ENCODE measurements at places on chromosomes 13 and 19.

DNA sequence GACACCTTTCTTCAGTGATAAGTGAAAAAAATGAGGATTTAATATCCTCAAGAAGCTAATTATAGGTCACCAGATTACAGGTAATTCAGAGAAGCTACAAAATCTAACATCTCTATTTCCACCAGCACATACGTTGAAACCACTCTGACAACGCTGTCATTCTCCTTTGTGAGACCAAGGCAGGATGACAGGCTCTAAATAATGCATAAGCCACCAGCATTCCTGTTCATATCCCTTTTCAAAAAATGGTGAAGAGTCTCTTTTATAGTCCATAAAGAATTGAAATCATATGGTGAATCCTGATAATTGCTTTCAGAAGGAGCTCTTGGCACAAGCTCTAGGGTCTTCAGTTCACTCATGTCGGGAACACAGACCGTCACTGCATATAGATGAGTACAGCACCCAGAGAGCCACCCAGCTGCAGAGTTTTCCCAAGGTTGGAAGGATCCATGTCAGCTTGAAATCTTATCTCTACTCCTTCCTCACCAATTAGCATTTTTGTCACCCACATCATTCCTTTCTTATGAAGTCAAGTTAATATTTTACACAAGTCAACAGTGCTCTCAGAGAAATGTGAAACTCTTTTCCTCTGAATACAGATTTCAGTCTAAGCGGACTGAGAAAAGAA, 431.4 kb downstream of the TBC1D4 start:
- no peak for DNase-seq

DNA sequence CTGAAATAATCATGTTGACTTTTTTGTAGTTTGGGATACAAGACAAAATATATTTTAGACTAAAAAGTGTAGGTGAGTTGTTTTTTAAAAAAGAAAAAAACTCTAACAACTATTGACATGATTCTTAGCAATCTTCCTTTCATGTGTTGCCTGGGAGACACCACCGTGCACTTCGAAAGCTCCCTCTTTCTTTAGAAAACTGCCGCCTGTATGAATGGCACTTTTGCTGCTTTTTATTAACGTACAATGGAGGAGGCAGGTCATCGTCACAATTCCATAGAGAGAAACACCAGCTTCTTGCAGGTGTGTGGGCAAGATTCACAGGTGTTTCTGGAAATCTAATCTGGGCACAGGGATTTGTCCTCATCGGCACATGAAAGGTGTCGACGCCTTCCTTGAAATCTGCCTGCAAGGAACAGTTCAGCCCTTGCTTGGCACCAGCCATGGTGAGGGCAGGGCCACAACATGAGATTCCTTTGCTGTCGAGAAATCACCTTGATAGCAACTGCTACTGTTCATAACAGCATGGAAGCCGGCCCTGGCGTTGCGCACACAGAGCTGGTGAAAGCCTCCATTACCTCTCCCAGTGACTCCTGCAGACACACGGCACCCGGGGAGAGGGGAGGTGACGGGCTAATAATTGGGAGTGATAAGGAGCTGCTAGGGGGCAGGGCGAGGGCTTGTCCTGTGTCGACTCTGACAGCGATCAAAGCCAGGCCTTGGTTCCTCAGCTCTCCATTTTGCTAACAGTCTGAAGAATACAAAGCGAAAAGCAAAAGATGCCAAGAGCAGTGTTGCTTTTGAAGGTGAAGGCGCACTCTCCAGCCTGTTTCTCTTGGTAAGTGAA, 66.5 kb downstream of the EFNB2 start:
- no peak for DNase-seq

GRCh38 chr13:20525144-20525600, 485 bp downstream of the CRYL1 start:
- DNase-seq, result no peak

GRCh38 chr13:111413407-111414187, 93.2 kb downstream of the TEX29 start:
- no peak for DNase-seq

DNA sequence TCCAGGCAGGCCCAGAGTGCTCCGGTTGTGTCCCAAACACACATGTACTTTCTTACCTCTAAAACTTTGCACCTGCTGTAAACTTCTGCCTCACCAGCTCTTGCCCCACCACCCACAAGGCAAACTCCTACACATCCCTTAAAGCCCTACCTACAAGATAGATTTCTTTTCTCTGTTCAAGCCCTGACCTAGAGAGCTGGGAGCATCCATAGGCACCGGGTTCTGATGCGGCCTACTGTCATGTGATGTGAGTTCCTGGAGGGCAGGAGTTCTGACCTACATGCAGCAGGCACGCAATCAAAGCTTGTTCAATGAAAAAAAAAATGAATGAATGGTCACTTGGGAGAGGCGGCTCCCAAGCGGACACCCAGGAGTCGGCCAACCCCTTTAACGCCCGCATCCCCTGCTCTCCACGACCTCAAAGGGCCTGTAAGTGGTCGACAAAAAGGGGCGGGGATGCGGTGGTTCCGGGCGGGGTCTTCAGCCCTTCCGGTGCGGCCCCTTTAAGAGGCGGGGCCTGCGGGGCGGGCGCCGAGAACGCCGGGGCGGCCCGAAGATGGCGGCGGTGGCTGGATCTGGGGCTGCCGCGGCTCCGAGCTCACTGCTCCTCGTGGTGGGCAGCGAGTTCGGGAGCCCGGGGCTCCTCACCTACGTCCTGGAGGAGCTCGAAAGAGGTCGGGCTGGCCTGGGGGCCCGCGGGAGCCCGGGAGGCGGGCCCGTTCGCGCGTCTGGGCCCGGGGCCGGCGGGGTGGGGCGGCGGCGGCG, at the start of gene MAP1S:
TSS of gene MAP1S (plus strand) at position 534 of the 765 bp plus-strand sequence. CDS start at position 557, 23 bp downstream.
- peak; percentile 78 for DNase-seq

DNA sequence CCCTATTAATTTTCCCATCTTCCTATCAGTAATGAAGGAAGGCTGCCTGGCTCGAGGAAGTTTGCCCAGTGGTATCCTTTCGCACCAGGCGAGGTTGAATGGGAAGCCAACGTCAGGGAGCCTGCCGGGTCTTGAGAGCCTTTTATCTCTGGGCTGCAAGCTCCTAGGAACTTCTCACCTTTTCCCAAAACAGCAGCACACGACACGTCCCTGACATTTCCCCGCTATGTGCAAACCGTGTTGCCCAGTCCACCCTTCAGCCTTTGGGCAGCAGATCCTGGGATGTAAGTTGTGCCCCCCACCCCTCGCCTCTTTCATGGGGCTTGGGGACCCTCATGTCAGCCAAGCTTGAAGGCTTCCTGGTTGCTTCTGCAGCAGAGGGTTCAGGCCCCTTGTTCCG, 179.1 kb downstream of the ZNF536 start:
- DNase-seq, result no peak

DNA sequence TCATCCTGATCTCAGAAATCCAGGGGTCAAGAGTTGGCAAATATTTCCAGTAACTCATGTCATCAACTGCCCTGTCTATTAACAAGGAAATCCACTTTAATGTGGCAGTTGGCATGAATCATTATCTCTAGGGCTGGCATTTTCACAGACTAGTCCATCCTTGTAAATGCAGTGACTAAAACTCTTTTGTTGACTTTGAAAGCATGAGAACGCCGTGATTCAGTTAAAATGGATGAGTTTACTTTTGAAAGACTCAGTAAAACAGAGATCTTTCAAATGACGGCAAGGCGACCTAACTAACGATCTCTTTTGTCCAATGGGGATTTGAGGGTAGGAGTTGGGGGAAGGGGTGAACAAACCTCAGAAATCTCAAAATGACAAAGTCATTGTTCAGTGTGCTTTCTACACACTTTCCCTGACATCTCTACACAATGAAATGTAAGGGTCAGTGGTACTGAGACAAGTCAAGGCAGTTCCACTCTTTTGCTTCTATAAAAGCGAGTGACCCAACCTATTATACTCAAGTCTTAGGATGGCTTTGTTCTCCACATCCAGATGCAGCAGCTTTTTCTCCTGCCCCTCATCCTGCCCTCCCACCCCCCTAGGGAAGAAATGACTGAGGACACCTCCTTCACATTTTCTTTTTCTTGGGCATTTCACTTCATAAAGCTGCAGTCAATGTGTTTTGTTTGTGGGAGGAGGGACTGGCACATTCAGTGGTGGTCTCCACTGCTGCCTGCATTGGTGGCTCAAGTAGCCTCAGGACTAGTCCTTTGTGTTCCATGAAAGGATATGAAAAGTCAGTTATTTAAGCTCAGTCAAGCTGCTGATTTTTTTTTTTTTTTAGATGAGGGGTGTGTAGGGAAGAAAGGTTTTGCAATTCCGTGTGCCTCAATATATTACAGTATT, 200.5 kb downstream of the ABCC4 start:
- no peak for DNase-seq

DNA sequence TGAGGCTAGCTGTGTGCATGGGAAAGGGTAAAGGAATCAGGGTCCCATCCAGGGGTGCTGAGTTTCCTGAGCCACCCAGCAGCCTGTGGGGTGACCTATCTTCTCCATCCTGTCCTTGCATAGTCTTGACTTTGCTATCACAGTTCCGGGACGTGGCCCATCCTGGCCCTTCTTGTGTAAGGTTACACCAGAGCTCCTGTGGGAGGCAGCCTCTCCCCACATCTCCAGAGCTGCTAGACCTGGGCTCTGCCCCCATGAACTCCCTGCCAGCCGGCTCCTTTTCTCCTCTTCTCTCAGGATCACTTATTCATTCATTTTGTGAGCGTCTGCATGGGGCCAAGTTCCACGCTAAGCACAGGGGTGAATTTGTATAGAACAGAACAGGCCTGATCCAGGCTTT, 238.9 kb downstream of the TSHZ3 start:
- DNase-seq, result peak; percentile 13

GRCh38 chr19:20661150-20661819, at the start of gene ZNF626:
Gene ZNF626 (minus strand): TSS chr19:20661571. CDS start chr19:20661446, 125 bp downstream.
- peak; percentile 91 for DNase-seq

- no peak for DNase-seq
Observed at GRCh38 chr19:5358173-5358800, 17.7 kb upstream of the PTPRS start.

DNA sequence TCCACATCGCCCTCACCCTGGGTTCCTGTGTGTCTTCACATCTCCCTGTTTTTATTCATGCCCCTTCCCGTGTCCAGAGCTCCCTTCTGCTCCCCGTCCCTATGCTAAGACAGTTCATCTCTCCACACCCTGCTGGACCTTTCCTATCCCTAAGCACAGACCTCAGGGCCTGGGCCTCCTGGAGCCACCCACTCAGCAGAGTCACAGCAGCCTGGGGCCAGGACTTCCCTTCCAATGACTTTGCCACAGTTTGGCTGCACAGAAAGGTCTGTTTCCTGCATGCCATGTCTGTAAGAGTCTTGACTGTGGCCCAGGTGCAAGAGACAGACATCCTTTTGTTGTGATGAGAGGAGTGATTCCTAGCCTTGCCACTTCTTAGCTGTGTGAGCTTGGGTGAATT, 470.7 kb downstream of the TSHZ3 start:
- no peak for DNase-seq

DNA sequence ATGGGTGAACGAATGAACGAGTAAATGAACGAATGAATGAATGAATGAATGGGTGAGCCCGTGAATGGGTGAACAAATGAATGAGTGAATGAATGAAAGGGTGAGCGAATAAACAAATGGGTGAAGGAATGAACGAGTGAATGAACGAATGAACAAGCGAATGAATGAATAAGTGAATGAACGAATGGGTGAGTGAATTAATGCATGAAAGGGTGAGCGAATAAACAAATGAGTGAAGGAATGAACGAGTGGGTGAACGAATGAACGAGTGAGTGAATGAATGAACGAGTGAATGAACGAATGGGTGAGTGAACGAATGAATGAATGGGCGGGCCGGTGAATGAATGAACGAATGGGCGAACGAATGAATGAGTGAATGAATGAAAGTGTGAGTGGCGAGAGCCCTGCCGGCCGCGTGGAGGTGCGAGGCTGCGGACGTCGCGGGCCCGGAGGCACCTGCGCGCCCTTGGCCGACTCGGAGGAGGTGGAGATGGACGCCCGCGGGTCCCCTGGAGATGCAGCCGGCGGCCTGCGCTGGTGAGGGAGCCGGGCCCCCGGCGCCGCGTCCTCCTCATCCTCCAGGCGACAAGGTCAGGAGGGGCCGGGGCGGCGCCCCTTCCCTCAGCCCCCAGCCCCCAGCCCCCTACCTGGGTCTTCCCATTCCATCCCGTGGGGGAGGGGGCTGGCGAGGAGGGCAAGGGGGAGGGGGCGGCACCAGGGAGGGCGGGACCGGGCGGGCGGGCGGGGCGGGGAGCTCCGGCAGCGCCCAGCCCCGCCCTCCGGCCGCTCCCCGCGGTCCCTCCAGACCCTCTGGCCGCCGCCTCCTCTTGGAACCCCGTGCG, 15.4 kb downstream of the ANKRD24 start:
- peak; percentile 14 for DNase-seq

DNA sequence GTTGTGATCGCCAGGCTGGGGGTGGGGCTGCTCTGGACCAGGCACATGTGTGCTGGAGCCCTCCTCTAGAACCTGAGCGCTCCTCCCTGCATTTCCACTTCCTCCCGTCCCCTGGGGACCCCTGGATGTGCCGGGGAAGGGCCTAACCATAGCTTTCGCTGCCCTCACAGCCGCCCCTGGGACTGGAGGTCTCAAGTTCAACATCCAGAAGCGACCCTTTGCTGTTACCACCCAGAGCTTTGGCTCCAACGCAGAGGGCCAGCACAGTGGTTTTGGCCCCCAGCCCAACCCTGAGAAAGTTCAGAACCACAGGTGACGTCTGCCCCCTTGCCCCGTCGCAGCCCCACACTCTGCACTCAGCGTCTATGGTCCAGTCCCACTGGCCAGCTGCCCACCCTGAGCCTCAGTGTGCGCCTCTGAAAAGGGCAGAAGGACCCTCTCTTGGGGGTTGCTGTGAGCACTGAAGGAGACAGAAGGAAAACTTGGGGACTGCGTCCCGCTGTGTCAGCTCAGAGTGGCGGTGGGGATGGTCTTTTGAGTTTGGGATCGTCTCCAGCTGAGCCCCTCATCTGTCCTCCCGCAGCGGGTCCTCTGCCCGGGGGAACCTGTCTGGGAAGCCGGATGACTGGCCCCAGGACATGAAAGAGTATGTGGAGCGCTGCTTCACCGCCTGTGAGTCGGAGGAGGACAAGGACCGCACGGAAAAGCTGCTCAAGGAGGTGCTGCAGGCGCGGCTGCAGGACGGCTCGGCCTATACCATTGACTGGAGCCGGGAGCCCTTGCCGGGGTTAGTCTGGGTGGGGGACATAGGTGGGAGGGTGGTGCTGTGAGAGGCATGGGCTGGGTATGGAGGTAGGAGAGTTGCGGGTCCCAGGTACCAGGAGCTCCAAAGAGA, 6.0 kb downstream of the LENG8 start:
- no peak for DNase-seq

- peak; percentile 91 for DNase-seq
Observed at GRCh38 chr19:2462635-2463421, 6.1 kb upstream of the LMNB2 start.

GRCh38 chr19:29263305-29264135, 50.6 kb upstream of the UQCRFS1 start:
- peak; percentile 77 for DNase-seq

GRCh38 chr19:37098570-37098969, 20.3 kb downstream of the ZNF420 start:
- DNase-seq, result no peak

GRCh38 chr13:30647824-30648521, 30.3 kb downstream of the USPL1 start:
- DNase-seq, result no peak

- no peak for DNase-seq
Observed at GRCh38 chr13:56457535-56458190, 683.1 kb upstream of the PRR20A start.

GRCh38 chr19:51326216-51327065, 15.0 kb downstream of the IGLON5 start:
- DNase-seq, result no peak
